ENCODE measurements at places on chromosomes 1 and 21.

DNA sequence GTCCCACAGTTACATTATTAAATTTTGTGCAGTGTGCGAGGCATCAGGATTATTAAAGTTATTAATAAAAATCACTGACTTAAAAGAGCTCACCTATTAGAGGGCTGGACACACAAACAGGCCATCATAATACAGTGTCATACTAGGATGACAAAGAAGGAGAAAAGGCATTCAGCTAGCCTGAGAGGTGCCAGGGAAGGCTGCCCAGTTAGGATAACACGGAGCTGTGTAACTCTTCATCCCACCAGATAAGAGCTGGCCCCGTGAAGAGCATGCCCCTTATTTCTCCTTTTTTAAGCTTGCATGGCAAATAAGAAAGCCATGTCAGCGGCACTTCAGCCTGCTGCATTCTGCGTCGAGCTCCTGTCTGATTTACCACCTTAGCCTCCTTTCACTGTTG is 109.5 kb downstream of the KCNK1 start:
- DNase-seq, result no peak

- DNase-seq, result no peak
Observed at GRCh38 chr1:60697204-60697994, 385.0 kb upstream of the NFIA start.

DNA sequence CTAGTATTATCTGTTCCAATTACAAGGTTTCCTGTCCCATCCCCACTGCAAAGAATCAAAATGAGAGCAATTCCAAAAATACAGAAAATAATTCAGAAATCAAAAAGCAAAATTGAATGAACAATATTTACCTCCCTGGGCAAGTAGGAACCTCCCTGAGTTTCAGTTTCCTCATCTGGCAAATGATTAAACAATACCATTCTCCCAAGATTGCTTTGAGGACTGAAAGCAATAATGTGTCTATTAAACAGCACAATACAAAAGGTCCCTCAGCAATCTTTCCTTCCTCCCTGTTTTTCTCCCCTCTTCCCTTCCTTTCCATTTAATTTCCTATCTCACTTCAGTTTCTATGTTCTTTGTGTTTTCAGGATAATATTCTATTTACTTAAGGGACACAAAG is 171.0 kb downstream of the ZC3H11B start:
- DNase-seq, result no peak

DNA sequence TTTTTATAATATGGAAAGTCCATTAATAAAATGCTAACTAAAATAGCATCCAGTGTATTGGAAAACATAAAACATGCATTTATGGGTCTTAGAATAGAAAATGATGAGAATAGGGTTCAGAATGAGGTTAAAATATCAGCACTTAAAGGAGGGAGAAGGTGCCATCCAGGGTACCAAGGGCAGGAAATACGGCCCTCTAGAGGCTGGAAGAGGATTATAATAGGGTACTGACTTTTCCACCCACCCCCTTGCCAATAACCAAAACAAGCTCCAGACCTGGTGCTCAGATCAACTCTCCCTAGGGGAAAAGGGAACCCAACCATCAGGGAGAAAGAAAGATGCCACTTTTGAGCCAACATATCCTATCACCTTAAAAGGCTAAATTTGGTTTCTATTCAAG is 26.7 kb downstream of the ASTN1 start:
- no peak for DNase-seq

- no peak for DNase-seq
Observed at GRCh38 chr21:15274701-15275485, 210.1 kb upstream of the NRIP1 start.

DNA sequence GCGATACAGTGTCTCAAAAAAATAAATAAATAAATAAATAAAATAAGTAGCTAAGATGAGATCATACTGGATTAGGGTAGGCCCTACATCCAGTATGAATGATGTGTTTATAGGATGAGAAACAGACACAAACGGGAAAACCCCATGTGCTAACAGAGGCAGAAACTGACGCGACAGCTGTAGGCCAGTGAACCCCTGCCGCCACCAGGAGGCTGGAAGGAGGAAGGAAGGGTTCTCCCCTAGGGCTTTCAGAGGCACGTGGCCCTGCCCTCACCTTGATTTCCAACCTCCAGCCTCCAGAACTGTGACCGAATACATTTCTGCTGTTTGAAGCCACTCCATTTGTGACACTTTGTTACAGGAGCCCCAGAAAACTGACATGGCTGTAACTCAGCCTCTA is 38.5 kb downstream of the CHD5 start:
- DNase-seq, result no peak

- no peak for DNase-seq
Observed at GRCh38 chr1:35558374-35559316, 1.0 kb downstream of the NCDN start.

- peak; percentile 7 for DNase-seq
Observed at GRCh38 chr1:181324797-181325616, 158.3 kb upstream of the CACNA1E start.

- DNase-seq, result no peak
Observed at GRCh38 chr1:114551400-114551799, 30.0 kb downstream of the BCAS2 start.

DNA sequence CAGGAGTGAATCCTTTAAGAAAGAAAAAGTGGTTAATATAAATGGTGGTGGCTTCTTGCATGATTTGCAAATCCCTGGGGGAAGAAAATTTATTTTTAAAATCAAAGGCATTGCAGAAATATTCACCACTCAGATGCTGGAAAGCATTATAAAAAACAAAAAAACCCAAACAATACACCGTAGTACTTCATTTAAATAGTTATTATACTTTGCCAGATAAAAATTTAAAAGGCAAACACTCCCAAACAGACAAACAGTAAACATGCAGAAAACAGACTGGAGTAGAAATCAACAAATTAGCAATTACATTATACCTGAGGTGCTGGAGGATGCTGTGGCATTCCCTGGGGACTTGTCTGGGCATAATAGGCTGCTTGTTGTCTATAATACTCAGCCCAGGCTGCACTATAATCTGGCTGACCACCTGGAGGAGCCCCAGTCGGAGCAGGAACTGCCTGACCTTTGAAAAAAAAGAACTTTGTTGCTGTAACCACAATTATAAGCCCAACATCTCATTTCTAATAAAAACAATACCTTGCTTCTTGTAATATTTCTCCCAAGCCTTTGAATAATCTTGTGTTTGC is 29.9 kb downstream of the FUBP1 start:
- no peak for DNase-seq
